ENCODE measurements at places on chromosomes 5 and 9.

- DNase-seq = no peak
Measured at GRCh38 chr9:123523001-123523400, 167.0 kb downstream of the CRB2 start.

DNA sequence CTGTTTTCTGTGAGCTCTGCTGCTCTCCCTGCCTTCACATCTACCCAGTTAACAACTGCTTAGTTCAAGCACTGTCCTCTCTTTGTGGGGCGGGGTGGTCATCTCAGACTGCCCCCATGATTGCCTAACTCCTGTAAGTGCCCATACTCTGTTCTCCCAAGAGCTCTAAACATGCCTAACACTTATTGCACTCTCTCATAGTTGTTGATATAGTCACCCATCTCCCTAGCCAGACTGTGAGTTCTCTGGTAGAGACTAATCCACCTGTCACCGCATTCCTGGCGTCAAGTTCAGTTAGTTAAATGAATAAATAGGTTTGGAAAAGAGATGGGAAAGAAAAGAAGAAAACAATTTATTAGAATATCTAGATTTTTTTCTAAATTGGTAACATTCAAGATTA is 18.3 kb upstream of the MUSK start:
- no peak for DNase-seq

- no peak for DNase-seq
Measured at GRCh38 chr9:102941868-102942267, 53.3 kb upstream of the CYLC2 start.

DNA sequence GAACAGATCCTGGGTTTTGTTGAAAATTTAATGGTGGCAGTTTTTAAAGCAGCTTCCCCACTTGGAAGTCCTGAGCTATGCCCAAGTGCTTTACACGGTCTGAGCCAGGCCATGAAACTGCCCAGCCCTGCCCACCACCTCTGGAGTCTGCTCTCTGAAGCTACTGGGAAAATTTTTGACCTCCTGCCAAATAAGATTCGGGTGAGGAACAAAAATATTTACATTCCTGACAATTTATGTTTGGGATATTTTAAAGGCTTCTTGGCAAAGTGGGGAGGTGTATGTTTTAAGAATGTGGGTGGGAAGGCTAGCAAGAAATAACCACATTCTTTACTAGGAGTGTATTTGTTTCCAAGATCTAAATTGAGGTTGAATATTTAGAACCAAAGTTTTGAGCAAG is 50.0 kb downstream of the HACD4 start:
- no peak for DNase-seq

- DNase-seq = no peak
Measured at GRCh38 chr5:126370796-126371718, 52.2 kb upstream of the GRAMD2B start.

DNA sequence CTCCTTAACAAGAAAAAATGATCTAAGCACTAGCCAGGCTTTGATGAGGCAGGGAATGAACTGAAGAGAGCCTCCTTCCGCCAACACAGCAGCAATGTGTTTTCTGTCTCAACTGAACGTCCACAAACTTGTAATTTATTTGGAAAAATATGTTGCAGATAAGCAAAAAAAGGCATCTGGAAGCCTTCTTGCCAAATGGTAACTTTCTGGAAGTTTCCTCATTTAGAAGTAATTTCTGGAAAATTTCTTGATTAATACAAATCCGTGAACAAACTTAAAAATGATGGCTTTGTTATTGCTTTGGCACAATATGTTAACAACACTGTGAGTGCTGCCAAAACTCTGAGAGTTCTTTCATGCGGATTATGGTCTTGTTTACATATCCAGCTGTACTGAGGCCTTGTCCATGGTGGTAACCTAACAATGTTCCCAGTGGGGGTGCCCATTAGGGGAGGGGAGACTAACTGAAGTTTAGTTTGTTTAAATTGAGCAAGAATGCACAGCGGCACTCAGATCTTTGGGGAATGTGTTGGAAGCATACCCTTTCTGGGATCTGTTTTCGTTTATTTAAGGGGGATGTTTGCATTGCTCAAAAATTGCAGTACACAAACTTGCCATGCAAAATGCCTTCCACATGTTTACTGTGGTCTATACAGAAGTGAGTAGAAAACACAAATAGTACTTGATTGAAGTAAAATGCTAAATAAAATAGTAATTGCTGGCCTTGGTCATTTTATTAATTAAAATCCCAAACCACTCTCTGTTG is 334.7 kb downstream of the NR2F1-AS1 start:
- DNase-seq = no peak

GRCh38 chr5:172150514-172151425 is 37.3 kb downstream of the STK10 start:
- peak; percentile 67 for DNase-seq

DNA sequence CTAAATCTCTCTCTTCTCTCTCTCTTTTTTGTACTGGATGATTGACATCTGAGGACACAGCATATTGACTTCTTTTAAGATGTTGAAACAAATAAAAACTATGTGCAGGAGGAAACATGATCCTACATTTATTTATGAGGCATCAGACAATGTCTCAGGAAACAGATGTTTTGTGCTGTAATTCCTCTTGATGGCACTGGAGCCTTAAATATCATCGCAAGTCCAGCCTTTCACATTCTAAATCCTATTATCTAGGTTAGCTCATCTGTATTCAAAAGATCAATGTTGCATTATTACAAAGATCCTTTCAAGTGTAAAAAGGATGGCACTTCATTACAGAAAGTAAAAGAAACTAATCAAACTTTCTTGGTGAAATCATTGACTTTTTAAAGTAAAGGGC is 63.9 kb downstream of the MAT2B start:
- DNase-seq = peak; percentile 10

- DNase-seq = no peak
Measured at GRCh38 chr5:69531406-69531801, 28.6 kb upstream of the GTF2H2C start.

DNA sequence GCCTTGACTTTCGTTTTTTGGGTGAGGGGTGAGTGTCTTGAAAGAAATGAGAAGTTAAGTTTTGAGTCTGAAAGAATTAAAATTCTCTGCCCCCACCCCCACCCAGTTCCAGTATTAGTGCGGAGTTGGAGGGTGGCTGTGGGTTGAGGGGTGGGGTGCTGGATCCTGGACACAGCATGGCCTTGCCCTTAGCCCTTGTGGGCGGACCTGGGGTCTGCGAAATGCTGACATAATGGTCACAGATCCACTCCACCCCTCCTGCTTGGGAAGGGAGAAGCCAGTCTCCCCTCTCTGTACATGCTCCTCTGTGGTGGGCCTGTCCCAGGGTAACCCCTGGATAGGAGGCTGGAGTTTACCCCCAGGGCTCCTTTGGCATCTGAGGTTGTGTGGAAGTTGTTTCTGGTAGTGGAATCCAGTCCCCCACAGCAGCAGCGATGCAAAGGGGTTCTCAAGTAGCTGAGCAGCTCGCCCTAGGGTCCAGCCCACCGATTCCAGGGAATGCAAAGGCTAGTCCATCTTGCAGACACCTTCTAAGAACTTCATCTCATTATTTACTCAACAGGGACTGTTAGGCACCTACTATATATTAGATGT is 42.8 kb upstream of the TCF7 start:
- DNase-seq = no peak

- no peak for DNase-seq
Measured at GRCh38 chr5:36889264-36889663, 12.7 kb downstream of the NIPBL start.

- DNase-seq = no peak
Measured at GRCh38 chr5:66839636-66840185, 243.5 kb downstream of the MAST4 start.

DNA sequence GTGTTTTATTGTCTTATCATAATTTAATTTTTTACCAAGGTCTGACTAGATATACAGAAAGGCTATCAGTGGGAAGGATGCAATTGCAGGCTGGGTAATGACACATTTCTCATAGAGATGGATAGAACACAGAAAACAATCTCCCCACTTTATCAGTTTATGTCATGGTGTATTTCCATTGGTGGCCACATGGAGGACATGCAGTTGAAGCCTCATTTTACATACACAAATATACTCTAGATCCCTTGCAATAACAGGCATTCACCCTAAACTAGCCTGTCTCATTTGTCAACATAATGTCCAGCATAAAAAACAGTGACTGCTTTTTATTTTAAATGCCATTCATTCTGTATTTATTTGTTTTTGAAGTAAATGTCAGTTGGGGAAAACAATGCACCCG is 526.3 kb downstream of the GABRG2 start:
- no peak for DNase-seq

DNA sequence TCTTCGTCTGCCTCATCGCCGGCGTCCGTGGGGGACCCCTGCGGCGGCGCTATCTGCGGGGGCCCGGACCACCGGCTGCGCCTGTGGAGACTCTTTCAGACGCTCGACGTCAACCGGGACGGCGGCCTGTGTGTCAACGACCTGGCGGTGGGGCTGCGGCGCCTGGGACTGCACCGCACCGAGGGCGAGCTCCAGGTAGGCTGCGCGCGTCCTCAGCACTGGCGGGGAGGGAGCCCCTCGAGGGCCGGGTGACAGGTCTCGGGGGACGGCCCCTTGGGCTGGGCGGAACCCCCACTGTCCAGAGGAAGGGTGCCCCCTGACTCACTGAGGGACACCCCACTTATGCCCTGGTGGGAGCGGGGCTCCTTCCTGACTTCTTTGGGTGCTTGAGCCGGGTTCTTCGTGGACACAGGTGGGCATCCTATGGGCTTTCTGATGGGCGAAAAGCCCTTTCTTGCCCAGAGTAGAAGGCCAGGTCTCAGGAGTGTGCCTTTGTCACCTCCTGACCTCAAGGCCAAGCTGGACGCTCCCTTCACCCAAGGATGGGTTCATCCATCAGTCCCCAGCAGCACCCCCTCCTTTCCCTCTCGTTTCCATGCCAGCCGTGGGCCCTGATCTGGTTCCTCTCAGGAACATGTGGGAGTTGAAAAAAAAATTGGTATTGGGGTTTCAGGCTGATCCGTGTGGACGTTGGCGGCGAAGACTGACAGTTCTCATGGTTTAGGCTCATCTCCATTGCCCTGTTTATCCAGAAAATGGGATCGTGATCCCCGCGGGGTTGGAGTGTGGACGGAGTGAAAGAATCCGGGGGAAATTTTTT is 564 bp downstream of the SLC25A25 start:
- DNase-seq = no peak
